ENCODE measurements at places on chromosomes 3 and 15.

- DNase-seq: no peak
Observed at GRCh38 chr3:102443021-102443420, 8.2 kb downstream of the ZPLD1 start.

DNA sequence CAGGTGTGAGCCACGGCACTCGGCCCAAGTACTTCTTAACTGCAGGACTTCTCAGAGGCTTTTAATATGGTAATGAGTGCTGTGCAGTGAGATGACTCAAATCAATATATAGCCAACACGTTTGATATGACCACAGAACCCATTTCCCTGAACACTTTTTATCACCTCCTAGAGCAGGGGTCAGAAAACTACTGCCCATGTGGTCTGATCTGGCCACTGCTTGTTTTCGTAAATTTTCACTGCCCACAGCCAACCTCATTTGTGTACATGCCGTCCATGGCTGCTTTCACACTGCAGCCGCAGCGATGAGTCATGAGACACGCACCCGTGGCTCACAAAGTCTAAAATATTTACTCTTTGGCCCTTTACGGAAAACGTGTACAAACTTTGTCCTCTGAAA is 179.2 kb downstream of the RORA start:
- DNase-seq: no peak

- no peak for DNase-seq
Observed at GRCh38 chr3:46344476-46344875, 9.4 kb upstream of the CCR2 start.

DNA sequence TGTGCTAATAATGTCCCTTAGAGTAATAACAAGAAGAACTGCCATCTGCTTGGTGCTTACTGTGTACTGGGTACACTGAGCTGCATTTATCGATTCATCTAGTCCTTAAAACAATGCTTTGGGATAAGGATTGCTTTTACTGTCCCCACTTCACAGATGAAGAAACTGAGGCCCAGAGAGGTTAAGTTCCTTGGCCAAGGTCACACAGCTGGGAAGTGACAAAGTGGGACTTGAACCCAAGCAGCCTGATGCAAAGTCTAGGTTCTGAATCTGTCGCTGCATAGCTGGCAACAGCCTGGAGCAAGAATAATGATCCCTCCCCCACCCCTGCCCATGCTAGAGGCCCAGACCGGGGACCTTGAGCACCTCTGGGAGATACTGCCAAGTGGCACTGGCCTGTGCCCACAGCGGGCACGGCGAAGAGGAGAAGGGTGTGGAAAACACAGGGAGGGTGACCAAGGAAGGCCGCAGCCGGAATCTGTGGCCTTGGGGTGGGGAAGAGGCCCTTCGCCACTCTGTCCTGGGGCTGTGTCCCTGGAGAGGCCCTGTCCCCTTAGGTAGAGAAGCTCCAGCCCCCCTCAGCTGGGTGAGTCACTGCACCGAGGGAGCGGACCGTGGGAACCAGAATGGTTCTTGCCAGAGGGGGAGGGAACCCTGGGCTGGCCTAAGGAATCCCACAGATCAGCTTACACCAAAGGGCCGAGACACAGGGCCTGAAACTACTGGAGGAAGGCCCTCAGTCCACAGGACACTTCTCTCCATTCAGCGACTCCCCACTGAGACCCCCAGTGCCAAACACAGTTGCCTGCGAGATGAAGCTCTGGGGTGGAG is 3.5 kb downstream of the PLXND1 start:
- no peak for DNase-seq

DNA sequence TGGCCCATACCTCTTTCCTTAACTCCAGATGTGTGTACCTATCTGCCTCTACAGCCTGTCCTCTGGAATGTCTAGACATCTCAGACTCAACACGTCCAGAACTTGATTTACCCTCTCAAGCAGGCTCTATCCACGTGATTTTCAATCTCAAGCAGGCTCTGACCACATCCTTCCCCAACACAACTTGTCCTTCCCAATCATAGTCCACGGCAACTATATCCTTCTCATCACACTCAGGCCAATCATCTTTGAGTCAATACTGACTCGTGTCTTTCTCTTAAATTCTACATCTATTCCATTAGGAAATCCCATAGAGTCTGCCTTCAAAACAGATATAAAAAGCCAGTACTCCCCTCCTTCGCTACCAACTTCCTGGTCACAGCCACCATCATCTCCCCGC is 70.4 kb downstream of the FOXP1 start:
- DNase-seq: no peak

- no peak for DNase-seq
Observed at GRCh38 chr15:75620058-75620820, 5.3 kb downstream of the SNUPN start.

GRCh38 chr15:99315636-99316035 is 64.4 kb downstream of the LRRC28 start:
- DNase-seq: no peak

DNA sequence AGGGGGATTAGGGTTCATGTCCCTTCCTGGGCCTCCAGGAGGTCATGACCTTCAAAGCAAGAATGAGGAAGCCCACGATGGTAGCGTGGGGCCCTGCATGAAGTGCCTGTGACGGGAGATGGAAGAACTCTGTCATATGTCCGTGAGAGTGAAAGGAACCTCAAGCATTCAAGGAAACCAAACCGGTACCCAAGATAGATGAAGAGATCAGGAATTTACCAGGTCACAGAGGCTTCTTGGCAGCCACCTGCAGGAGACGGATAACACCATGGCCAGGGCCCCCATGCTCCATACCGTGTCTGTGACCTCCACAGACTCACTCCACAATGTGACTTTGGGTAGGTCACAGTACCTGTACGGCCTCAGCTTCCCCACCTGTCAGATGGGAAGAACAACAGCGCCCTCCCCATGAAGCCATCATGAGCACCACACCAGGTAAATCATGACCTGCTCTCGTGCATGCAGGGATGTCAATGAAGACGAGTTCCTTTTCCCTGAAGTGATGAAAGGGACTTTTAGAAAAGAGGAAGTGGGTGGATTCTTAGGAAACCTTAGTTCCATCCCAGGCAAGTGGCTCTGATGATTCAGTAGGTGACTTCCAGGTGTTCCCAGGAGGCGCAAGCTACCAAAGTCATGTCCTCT is 23.3 kb upstream of the CYP11A1 start:
- DNase-seq: no peak

DNA sequence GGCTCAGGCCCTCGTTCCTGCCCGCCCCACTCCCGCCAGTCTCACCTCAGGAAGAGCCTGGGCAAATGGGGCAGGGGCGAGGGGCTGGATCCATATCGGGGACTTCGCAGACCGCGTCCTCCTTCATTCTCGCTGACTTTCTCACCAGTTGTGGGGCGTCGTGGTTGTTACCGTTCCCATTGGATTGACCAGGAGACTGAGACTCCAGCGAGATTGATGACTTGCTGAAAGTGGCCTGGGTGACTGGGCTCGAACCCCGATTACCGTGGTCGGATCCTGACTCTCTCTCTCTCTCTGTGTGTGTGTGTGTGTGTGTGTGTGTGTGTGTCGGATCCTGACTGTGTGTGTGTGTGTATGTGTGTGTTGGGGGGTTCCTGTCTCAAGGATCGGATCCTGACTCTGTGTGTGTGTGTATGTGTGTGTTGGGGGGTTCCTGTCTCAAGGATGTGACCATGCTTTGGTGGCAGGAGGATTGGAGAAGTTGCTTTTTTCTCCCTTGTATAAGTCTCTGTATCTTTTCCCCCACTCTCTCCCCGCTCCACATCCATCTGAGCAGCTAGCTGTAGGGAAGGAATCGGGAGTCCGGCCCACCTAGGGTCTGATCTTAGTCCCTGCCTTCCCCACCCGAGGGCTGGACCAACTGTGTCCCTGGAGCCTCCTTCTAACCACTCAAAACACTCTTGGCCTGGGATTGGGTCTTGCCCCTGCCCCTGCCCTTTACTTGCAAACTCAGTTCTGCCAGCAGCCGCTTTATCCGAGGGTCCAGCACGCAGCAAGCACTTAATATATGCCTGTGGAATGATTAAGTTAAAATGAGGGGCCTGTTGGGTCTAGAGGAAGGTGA is 603 bp downstream of the PLEKHO2 start:
- DNase-seq: peak; percentile 44

DNA sequence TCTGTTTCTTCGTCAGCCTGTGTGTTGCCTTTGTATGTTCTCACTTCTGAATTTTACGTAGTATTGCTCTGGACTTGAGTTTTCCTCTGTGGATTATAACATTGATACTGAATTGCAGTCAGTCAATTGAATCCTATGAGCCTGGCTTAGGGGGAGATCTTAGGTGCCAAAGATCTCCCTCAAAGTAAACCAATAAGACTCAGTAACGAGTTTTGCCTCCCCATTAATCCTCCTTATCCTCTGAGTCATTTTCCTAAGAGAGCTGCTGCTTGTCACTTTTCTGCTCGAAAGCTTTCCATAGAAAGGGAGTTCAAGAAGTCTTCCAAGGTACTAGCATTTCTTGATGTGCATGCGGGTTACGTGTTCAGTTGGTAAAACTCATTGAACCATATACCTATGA is 126.4 kb downstream of the CHDH start:
- no peak for DNase-seq

DNA sequence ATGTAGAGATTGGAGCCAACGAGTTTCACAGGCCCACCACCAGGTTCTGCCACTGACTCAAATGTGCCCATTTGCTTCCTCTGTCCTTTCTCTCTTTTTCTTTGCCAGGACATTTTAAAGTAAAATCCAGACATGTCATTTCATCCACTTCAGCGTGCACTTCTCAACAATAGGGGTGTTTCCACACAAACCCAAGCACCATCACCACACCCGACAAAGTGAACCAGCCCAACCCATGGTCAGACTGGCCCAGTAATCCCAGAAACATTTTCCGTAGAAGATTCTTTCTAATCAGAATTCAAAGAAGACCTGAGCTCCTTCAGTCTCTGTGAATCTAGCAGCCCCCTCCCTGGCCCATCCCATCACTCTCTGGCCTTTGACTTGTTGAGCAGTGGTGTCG is 13.4 kb downstream of the CFAP100 start:
- no peak for DNase-seq

DNA sequence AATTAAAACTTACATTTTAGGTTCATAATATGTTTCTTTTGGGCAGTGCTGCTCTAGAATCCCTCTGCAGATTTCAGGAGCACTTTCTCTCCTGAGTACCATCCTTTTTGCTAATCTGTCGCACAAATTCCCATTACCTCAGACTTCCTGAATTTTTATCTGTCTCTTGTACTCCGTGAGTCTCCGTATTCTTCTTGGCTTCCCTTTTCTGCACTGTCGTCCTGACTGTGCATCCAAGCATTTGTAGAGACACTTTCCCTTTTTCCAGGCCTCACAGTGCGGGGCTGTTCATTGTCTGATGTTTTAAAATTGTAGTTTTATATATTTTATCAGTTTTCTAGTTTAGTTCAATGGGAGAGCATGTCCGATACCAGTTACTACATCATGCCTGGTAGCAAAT is 27.3 kb downstream of the MEF2A start:
- no peak for DNase-seq

- no peak for DNase-seq
Observed at GRCh38 chr3:181425074-181425473, 286.7 kb upstream of the SOX2 start.

DNA sequence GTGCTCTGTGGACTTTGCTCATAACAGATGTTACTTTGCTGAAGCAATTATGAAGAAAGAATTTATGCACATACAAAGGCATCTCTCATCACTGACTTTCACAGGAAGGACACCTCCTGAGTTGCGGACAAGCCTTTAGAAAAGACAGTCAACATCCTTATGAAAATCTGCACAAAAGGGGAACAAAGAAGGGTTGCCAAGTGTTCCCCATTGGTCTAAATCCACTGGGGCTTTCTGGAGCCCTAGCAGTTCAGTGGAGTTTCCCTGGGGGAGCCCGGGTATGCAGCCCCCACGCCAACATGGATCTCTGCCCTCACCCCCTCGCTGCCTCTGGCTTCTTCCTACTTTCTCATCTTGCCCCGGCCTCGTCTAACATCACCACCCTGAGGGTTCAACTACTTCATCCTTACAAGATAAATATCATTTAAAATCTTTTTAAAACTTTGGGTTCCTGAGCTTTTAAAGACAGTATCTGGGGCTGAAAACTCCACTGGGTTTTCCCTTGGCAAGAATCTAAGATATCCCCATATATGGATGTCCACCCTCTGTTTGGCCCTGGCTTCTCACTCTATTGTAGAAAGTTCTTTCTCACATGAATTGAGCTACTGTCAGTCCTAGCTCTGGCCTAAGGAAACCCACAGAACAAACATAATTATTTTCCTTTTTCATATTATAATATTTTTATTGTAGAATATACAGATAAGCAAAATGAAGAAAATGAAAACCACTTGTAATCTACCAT is 207.9 kb upstream of the RGMA start:
- DNase-seq: no peak

GRCh38 chr3:139639662-139640061 is 38.1 kb downstream of the NMNAT3 start:
- DNase-seq: no peak

- DNase-seq: peak; percentile 53
Observed at GRCh38 chr3:32457971-32458471, 44.6 kb downstream of the CMTM6 start.

DNA sequence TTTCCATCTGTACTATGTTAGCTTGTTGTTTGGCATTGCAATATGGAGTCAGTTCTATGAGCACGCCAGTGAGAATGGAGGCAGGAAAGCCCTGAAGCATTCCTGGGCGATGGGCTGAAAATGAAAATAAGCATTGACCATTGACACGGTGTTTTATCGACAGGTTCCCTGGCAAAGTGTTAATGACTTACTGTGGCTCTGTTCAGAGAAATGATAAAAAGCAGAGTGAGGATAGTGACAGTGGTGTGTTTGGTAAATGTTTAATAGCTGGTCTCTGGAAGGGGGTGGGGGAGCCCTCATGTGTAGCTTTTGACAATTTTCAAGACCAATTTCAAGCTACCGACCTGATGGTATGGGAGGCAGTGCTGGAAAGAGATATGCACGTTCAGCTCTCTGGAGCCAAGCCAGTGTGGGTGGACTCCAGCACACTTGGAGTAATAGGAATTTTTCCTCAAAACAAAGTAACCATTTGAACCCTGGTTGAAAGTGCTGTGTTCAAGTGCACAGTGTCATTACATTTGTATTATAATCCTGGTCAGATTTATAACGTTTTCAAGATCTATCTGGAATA is 341.7 kb upstream of the ROBO2 start:
- no peak for DNase-seq

GRCh38 chr15:88177451-88177850 is 79.1 kb downstream of the NTRK3 start:
- DNase-seq: no peak

- DNase-seq: no peak
Observed at GRCh38 chr3:123568875-123569274, 16.0 kb downstream of the HACD2 start.
